Stimulated activated naive CD8-positive, alpha-beta T cell treated with anti-CD3 and anti-CD28 coated beads, Interleukin-15, amount 100 ng/mL, for 72 hours (primary cell): ENCODE measurements at places on chromosomes 16 and 17.

DNA sequence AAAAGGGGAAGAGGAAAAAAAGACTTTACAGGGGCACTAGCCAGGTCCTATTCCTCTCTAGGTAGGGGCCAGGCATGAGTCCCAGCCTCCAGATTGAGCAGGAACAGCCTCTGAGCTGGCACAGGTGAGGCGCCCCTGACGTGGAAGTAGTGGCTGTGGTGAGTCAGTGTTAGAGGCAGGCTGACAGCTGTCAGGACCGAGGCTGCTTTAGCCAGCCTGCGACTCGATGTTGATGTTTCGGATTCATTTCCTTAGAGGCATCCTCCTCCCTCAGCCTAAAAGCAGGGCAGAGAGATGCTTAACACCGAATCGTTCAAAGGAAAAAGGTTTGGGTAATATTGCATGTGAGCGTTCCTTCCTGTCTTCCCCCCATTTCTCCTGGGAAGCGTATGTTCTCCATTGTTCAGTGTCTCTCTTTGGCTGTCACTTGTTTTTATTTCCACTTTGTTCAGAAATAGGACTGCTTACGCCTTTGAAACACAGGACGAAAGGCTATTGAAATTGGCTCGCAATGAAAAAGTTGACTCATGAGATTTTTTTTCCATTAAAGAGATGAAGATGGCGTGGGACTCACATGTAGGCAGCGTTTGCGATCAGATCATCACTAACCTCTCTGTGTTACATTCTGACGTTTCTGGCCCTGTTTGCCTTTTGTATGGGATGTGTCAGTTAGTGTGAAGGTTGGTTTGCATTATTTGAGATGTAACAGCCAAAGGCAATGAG, 1.3 kb downstream of the KIAA0513 start:
- peak; percentile 66 for DNase-seq

- DNase-seq = no peak
Observed at GRCh38 chr17:71229070-71229469, 891.8 kb upstream of the SOX9 start.

DNA sequence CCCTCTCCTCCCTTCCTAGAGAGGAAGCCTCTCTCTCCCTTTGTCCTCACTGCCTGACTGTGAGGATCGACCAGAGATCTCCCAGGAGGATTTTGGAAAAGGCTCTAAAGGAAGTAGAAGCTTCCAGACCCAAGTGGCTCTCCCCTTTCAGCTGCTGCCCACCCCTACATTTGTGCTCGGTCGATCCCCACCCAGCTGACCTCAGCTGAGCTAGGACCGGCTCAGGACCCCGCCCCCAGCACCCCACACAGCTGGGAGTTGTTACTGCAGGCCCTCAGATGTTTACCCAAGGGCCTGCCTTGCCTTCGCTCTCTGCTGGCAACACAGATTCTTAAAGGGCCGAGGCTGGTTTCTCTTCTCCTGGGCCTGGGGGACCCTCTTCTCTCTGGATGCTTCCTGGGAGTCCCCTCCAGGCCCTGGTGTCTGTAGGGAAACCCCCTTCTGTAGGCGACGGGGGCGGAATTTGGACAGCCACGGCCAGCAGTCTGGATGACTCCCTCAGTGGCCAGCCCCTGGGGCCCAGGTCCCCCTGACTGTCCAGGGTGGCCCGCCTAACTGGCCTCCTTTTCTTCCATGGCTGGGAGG, 26.9 kb upstream of the TIMP2 start:
- DNase-seq = no peak

- no peak for DNase-seq
Observed at GRCh38 chr17:49074851-49075540, 57.6 kb upstream of the B4GALNT2 start.

- DNase-seq = no peak
Observed at GRCh38 chr17:4331614-4332013, 34.9 kb downstream of the UBE2G1 start.

- no peak for DNase-seq
Observed at GRCh38 chr17:74743755-74744154, 4.7 kb upstream of the NHERF1 start.
